ENCODE measurements at places on chromosomes 5 and 9.

- no peak for DNase-seq
Measured at GRCh38 chr5:16903480-16904300, 32.4 kb downstream of the MYO10 start.

DNA sequence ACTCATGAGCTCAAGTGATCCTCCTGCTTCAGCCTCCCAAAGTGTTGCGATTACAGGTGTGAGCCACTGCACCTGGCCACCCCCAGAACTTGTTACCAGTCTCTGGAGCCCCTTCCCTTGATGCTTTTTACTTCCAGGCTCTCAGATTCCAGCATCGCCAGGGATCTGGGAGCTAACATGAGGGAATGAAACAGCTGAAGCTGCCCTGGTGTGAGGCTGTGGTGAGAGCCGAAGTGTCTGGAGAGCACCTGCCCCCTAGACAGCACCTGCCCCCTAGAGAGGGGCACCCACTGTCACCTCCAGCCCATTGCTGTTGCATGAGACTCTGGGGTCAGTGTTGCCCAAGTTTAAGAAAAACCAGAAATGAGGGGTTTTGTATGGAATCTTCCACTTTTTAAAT lies 124.3 kb upstream of the SAP30L start:
- DNase-seq, result no peak

GRCh38 chr5:10567781-10568321 lies 4.0 kb downstream of the ANKRD33B start:
- no peak for DNase-seq

- no peak for DNase-seq
Measured at GRCh38 chr9:137606005-137606621, 627 bp downstream of the ARRDC1 start.

- peak; percentile 16 for DNase-seq
Measured at GRCh38 chr9:35790385-35791296, 750 bp upstream of the NPR2 start.

- no peak for DNase-seq
Measured at GRCh38 chr9:113611461-113612215, 148.1 kb downstream of the RGS3 start.

GRCh38 chr9:18906656-18907395 lies 126.2 kb downstream of the SAXO1 start:
- no peak for DNase-seq

GRCh38 chr5:179187229-179187678 lies 127.1 kb downstream of the ZNF354C start:
- no peak for DNase-seq

DNA sequence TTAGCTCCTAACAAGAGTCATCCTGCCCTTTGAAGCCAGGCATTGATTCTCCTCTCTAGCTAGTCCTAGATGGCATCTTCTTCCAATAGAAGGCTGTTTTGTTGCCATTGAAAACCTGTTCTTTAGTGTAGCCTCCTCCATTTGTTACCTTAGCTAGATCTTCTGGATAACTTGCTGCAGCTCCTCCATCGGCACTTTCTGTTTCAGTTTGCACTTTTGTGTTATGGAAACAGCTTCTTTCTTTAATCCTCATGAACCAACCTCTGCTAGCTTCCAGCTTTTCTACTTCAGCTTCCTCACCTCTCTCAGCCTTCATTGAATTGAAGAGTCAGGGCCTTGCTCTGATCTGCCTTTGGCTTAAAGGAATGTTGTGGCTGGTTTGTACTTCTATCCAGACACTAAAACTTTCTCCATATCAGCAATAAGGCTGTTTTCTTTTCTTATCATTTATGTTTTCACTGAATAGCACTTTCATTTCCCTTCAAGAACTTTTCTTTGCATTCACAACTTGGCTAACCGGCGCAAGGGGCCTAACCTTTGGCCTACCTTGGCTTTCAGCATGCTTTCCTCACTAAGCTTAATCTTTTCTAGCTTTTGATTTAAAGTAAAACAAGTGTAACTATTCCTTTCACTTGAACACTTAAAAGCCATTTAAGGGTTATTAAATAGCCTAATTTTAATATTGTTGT lies 166.5 kb upstream of the SLC12A2 start:
- no peak for DNase-seq

GRCh38 chr9:134704498-134704897 lies 62.9 kb downstream of the COL5A1 start:
- no peak for DNase-seq

DNA sequence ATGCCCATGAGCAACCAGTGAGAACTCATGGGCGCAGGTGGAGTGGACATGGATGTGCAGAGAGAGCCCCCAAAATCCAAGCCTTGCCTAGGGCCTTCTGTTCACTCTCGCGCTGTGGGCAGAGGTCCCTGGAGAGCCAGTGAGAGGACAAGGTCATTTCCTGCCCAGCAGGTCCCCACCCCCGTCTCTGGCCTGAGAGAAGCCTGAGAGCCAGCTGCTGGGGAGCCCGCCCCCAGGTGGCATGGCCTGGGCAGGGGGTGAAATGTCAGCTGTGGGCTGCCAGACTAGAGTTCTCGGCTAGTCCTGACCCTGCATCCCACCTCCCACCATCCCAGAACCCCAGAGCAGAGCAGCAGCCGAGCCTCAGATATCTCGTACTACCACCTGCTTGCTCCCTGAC lies 85.3 kb downstream of the BARX1 start:
- DNase-seq, result no peak

DNA sequence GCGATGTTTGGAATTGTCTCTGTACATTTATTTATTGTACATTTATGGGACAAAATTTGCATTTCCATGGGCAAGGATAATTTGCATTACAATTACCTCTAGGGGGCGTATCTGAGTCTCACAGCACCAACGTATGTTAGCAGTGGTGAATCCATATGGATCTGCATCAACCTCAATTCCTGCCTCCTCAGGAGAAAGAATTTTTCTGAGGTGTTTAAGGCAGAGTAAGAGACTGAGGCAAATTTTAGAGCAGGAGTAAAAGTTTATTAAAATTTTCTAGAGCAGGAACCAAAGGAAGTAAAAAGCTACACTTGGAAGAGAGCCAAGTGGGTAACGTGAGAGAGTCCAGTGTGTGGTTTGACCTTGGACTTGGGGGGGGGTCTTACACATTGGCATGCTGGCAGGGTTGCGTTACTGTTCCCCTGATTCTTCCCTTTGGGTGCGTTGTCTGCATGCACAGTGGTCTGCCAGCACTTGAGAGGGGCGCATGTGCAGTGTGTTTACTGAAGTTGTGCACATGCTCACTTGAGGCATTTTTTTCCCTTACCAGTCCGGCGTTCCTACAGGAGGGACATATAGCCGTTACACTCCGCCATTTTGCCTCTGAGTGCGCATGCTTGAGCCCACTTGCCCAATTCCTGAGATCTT lies 21.0 kb upstream of the RAB14 start:
- DNase-seq, result no peak

DNA sequence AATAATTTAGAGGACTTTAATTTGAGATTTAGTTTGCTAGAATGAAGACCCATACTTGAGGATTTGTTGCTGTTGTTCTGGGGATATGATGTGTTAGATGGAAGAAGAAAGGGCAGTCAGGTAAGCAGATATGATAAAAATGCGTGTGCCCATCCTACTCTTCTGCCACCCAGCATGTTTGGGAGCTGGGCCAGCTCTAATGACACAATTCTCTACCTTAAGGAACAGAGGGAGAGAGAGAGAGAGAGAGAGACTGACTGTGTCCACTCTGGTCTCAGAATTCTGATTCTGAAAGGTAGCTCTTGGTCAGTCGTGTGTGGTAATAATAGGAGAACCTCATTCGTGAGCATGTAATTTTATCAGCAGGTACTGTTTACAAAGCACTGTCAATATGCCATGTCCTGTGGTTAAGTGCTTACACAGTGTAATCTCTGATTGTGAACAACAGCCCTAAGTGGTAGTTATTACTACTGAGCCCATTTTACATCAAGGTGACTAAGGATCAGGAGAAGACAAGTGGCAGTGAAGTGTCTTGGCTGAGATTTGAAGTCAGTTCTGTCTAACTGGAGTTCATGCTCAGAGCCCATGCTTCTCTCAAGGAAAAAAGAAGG lies 307.4 kb upstream of the SEMA6A start:
- DNase-seq, result no peak

DNA sequence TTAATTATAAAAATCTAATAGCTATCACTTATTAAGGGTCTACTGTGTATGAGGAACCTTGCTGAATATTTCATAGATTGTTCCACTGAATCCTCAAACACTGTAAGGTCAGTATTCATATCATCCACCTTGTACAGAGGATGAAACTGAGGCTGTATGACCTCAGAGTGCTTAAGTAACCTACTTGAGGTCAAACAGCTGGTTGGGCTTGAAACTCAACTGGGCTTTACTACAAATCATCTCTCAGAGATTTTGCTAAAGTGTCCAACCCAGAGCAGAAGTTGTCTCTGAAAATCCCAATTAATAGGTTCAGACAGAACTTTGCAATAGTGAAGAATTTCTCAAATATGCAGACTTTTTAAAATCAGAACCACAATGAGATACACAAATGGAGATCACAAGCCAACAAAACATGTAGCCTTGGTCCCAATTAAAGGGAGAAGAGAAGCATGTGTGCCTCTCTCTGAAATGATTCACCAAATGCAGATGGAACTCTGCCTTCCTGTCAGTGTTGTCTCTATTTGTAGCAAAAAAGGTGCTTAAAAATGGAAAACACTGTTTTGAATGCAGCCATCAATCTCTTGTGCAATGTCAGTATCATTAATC lies 131.4 kb downstream of the FAM114A2 start:
- no peak for DNase-seq

- DNase-seq, result no peak
Measured at GRCh38 chr5:14250748-14251701, 107.9 kb downstream of the TRIO start.

DNA sequence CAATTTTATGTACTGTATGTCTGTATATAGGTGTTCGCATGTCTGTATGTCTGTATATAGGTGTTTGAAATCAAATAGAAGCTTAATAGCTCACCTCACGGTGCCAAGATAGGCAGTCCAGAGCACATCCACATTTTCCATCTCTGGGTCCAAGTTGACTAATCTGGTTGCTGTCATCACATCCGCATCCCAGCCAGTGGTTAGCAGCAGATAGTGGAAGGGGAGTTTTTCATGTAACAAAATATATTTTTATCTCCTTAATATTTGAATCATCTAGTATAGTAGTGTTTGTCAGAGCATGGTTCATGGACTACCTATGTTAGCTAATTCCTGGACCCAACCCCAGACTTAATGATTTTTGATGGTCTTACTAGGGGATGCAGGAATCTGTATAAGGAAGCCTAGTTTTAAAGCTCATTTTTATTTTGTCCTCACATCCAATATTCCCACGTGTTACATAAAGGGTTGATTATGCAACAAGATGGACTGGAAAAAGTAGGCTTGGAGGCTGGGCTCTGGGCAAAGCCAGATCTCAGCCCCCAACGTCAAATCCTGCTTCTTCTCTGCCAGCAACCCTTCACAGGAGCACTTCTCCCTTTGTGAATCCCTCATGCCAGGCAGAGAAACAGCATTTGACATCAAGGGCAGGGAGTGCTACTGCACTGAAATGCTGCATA lies 219.7 kb downstream of the ZSWIM6 start:
- DNase-seq, result no peak

DNA sequence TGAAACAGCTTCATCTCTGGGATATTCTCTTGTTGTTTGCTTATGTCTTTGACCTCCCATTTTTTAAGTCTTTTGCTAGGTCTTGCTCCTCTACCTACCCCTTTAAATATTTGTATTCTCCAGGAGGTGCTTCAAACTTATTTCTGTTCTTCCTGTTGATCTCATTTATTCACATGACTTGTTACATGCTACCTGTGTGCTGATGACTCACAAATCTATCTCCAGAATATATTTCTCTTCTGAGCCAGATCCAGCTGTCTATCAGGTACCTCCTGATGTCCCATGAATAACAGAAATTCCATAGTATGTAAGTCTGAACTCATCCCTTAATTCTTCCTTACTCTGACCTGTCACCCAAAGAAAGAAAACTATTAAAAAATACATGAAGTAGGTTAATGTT lies 11.0 kb downstream of the NIPBL start:
- DNase-seq, result no peak

DNA sequence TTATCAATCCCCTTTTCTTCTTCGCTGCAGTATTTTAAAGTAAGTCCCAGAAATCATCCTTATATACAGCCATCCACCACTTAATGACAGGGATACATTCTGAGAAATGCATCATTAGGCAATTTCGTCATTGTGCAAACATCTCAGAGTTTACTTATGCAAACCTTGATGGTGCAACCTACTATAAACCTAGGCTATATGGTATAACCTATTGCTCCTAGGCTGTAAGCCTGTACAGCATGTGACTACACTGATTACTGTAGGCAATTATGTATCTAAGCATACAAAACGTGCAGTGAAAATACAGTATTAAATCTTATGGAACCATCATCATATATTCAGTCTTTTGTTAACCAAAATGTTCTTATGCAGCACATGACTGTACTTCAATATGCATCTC lies 36.8 kb downstream of the SAXO1 start:
- DNase-seq, result no peak

GRCh38 chr5:156824241-156824640 lies 25.9 kb upstream of the PPP1R2B start:
- no peak for DNase-seq

DNA sequence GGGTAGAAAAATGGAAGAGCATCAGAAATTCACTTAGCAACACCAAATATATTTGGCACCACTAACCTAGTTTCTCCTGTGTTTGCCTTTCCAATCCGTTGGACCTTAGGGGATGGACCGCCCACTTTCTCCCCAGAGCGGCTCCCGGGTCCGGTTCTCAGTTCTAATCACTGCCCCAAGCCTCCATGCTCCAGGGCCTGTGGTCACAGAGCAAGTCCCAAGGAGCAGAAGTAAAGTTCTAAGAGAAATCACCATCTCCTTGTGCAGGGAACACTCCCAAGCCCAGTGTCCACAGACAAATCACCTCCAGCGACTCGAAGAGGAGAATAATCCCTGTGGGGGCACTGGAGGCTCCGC lies 728 bp upstream of the SLC1A1 start:
- no peak for DNase-seq

- no peak for DNase-seq
Measured at GRCh38 chr5:137405393-137405792, 93.7 kb downstream of the SPOCK1 start.

DNA sequence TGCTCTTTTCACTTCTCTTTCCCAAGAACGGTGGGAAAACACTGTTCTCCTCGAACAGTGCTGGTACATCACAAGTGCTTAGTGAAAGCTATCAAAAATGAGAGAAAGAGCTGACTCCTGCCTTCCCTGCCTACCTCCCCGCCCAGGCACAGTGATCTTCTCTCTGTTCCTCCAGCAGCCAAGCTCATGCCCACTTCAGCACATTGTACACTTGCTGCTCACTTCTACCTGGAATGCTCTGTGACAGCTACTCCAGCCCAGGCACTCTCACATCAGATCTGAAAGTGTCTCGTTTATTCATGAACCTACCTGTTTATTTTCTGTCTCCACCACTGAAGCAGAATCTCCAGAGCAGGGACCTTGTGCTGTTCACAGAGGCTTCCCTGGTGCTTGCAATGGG lies 1.8 kb downstream of the SLC35D2 start:
- DNase-seq, result no peak

GRCh38 chr5:172385707-172386106 lies 68.6 kb downstream of the SH3PXD2B start:
- no peak for DNase-seq

GRCh38 chr5:1029945-1030625 lies 21.5 kb downstream of the NKD2 start:
- DNase-seq, result no peak

- no peak for DNase-seq
Measured at GRCh38 chr9:121576281-121577075, 75.0 kb upstream of the DAB2IP start.

All from stimulated activated CD4-positive, alpha-beta T cell treated with anti-CD3 and anti-CD28 coated beads, Interleukin-1b, Interleukin-23, amount 100 ng/mL, for 1 hour (primary cell).